ENCODE measurements at places on chromosomes 2 and 18.

DNA sequence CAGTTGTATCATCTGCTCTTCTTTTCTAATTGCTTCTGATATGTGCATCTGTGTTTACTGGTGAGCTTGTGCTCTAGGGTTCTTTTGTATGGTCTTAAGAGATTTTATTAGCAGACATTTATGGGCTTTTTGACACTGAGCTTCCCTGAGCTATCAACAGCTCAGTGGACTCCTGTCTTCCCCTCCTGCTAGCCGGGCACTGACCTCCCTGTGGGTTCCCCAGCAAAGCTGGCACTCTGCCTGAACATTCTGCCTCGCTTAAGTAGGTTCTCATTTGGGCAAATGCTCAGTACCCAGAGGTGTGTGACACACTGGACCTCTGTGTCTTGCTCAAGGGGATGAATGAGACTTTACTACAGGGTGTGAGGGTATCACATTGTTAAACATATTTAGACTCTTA, 15.8 kb downstream of the TRAF3IP1 start:
- DNase-seq, result no peak

GRCh38 chr2:40388161-40388560, 63.7 kb downstream of the SLC8A1 start:
- DNase-seq, result no peak

DNA sequence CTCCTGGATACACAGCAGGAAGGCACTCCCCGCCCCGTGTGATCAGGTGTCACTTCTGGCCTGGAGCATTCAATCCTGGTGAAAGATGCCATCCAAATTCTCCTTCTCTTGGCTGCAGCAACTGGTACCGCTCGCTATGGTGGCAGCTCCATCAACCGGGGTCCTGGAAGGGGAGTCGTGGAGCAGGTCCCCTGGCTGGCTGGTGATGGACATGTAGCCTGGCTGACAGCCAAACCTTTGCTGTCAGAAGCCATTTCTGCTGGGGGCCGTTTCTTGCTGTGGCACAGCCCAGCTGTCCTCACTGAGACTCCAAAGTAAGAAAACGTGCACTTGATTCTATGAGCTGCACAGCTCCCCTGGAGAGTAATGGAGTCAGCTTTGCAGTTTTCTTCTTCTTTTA, 7.1 kb upstream of the CYS1 start:
- DNase-seq, result no peak

GRCh38 chr2:207319316-207319715, 153.6 kb upstream of the KLF7 start:
- no peak for DNase-seq

- DNase-seq, result no peak
These were observed 130.5 kb downstream of the EIPR1 start for GRCh38 chr2:3246928-3247714.

DNA sequence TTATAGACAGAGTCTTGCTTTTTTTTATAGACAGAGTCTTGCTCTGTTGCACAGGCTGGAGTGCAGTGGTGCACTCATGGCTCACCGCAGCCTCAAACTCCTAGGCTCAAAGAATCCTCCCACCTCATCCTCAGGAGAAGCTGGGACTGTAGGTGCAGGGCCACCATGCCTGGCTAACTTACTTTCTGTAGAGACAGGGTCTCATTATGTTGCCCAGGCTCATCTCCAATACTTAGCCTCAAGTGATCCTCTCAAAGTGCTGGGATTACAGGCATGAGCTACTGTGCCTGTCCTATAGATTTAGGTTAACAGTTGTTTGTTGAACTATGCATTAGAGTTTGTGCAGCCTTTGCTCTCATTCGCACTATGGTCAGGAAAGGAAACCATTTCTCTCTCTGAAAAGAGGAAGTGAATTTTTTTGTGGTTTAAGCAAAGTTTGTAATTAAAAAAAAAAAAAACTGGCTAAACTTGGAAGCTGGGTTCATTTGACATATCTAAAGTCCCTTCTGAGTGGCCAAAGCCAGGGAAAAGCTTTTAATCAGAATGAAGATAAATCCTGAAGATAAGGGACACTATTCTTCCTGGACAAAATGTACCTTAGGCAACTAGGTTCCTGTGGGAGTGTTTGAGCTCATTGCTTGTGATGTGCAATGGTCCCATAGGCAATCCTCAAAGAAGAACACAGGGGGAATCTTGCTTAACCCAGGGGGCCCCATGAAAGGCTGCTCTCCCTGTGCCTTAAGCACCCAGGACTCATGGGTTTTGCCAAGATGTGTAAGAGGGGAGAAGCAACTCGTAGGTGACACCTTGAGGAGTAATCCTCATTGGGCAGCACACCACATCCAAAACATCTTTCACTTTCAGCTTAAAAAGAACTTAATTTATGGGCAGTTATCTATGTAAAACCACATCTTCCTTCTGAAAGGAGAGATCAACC, 201.7 kb downstream of the MREG start:
- DNase-seq, result no peak

DNA sequence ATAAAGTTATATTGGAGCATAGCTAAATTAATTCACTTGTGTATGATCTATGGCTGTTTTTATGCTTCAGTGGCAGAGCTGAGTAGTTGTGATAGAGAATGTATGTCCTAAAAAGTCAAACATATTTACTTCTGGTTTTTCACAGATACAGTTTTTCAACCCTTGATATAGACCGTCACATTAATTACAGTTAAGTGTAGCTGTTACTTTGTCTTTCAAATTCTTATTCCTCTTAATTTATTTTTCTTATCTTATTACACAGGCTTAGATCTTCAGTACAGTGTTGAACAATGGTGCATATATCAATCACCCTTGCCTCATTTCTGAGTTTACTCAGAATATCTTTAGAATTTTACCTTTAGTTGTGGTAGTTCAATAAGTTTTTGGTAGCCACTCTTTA, 12.2 kb upstream of the CYRIA start:
- DNase-seq, result no peak

DNA sequence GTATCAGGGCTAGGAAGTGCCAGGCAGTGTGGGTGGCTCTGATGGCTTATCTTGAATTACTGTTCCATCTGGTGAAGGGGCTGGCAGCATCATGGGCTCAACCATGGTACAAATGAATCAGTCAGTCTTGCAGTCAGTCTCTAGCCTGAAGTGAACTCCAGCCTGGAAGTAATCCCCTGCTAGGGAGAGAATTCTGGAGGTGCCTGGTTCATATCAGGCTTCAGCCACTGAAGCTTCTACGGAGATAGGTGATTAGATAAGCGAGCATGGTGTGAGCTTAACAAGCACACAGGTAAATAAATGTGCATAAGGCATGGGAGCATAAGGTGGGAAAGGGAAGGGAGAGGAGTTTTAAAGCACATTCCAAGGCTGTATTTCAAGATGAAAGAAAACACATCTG, 541.7 kb downstream of the MBD2 start:
- no peak for DNase-seq

GRCh38 chr2:152418688-152419087, 83.7 kb downstream of the FMNL2 start:
- no peak for DNase-seq

GRCh38 chr2:206353685-206354084, 79.2 kb downstream of the ZDBF2 start:
- DNase-seq, result no peak

- no peak for DNase-seq
These were observed 249.4 kb upstream of the SLC14A2 start for GRCh38 chr18:45365835-45366234.

DNA sequence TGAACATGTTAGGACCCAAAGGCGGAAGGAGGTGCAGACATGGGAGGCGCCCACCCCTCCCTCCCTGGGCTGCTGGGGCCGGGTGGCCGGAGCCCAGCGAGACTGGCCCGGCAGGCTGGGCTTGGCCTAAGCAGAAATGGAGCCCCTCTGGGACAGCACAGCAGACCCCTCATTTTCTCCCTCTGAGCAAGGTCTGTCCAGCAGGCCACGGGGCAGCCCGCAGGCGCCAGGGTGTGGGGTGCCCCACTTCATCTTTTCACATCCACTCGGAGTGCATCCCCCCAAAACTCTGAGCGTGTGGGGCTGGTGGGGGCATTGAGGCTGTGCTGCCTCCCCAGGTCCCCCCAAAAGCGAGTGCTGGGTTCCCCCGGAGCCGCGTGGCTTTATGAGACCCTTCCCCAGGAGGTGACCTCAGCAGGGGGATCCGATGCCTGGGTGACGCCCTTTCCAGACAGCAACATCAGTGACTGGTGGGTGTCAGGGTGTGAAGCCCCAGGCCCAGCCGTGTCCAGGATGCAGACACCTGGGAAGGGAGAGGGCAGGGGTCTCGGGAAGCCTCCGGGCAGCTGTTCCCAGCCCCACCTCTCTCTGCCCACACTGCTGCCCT, 36.7 kb upstream of the GPC1 start:
- DNase-seq, result no peak

DNA sequence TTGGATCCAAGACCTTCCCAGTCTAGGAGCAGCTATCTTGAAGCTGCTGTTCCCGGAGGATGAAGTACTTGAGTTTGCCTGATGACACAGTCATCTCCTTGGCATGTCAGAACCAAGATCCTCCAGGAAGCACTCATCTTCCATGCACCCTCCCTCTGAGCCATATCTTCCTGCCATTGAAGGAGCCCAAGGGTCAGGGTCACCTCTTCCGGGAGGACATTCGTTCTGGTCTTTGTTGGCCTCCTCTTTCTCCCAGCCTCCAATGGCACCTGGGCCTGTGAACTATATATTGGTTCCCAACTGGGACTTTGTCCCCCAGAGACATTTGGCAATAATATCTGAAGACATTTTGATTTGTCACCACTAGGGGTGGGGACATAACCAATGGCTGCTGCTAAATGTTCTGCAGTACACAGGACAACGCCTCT, 4.2 kb upstream of the MYO7B start:
- DNase-seq, result no peak

DNA sequence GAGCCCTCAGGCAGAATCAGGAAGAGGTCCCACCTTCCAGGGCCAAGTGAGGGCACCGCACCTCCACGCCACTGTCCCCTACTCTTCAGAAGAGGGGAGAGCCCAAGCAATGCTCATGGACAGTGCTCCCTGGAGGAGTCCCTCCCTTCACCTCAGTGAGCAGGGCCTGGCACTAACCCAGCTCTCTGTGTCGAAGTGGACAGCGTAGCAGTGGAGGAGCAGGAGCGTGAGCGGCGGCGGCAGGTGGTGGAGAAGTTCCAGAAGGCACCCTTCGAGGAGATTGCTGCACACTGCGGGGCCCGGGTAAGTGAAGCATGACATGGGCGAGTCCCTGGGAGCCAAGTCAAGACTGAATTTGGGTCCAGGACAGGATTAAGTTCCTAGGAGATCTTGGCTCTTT, 16.7 kb downstream of the POMC start:
- DNase-seq, result no peak

DNA sequence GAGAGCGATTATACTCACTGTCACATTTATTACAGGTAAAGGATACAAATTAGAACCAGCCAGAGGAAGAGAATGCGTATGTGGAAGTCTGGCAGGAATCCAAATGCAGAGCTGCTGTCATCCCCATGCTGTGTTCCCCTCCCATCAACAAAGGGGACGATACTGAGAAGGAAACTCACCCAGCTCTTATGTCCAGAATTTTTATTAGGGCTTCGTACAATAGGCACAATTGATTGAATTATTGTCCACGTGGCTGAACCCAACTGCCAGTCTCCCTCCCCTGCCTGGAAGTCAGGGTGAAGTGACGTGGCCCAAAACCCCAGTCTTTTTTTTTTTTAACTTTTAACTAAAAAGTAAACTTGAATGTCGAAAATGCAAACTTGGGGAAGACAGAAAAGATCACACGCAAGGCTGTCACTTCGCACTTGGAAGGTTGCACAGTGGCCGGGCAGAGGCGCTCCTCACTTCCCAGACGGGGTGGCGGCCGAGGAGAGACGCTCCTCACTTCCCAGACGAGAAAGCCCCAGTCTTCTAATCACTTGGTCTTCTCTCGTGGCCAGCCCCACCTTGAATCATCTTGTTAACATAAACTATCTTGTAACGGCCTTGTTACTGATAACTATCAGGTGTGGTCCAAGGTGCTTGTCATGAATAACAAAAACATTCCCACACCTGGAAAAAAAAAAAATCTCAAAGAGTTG, 40.0 kb upstream of the ITSN2 start:
- no peak for DNase-seq

DNA sequence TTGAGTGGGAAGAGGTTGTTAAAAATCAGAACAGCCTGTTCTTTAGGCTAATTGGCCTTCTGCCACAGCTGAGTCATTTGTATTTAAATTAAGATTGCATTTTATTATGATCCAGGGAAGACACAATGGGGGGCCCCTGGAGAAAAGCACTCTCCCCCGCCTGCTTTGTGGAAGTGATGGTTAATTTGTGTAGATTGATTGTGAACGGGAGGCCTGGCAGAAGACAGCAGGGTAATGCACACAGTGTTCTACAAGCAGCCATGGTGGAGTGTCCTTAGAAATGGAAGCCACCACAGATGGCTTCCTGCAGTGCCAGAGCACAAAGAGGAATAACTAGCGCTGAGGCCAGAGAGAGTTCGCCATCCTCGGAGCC, 19.6 kb downstream of the RAMP1 start:
- no peak for DNase-seq

DNA sequence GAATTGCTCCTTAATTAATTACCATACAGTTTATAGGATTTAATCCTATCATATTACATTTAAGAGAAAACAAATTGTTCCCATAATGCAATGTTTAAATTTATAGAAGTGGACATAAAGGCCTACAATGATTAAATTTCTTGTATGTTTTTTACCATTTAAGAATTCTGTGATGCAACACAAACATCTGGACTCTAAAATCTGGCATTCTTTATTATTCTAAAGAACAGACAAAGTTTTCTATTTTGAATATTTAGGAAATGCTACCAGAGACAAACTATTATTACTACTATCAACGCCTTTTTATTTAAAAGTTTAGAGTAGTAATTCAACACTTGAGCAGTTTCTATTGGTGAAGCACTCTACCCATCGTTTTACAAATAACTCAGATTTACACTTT, 535.1 kb downstream of the TMX3 start:
- no peak for DNase-seq

DNA sequence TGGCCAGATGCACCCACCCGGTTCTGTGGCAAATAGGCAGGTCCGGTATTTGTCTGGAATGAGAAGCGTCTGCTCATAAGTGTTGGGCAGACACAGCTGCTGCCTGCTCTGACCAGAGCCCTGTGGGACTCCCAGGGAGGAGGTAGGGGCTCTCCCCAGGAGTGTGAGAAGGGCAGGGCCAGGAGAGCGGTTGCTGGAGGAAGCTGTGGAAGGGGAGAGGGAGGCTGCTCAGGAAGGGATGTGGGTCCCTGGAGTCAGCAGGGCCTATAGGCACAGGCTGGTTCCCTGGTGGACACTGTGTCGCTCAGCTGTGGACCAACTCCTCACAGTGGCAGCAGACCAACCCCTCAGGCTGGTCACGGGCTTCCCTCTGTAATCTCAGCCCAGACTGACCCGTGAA, 109.2 kb downstream of the DYSF start:
- no peak for DNase-seq

- DNase-seq, result no peak
These were observed 25.0 kb upstream of the KDM3A start for GRCh38 chr2:86416146-86416545.

GRCh38 chr18:12278215-12278671, 24.1 kb downstream of the CIDEA start:
- no peak for DNase-seq

GRCh38 chr2:151945186-151945585, 117.0 kb upstream of the ARL5A start:
- no peak for DNase-seq

Measured in activated naive CD8-positive, alpha-beta T cell treated with anti-CD3 and anti-CD28 coated beads, Interleukin-2, amount 50 U/mL, for 24 hours (primary cell).